ENCODE measurements at places on chromosomes 7 and 10.

- peak; percentile 77 for DNase-seq
Measured at GRCh38 chr10:17643339-17643754, 604 bp upstream of the STAM start.

DNA sequence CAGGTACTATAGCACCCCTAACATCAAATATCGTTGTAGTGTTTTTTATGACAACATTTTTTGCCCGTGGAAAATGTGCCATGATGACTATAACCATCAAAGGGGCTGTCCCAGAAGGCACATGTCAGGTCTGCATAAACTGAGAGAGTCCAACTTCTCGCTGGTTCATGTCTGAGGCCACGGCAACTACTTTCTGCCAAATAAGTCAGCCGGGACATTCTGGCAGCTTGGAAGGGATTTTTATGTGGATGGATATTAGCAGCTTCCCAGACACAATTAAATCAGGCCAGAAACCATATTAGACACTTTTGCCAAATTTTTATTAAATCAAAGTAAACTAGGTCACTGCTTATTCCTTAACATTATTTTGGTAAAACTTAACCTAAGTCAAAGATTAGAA lies 477.4 kb upstream of the FZD8 start:
- no peak for DNase-seq

DNA sequence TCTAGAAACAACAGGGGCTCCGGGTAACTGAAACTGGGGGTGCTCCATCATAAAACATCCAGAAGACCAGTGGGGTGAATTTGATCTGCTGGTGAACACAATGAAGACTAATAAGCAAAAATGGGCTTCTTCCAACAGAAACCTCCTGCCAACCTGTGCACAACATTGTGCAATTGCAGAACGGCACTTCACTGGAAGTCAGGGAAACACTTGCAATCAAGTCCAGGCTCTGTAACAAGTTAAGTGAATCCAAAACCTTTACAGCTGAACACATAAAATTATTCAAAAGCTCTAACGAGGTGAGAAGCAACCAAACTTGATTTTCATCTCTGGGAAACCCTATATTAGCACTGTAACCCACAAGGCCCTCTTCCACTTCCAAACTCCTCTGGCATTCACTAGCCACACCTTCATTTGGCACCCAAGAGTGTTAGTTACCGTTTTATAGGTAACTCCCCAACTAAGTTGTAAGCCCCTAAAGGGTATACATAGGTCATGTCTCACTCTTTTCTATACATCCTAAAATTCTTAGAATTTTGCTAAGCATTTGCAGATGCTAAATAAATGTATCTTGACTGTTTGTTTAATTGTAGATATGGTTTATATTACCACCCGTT lies 22.0 kb downstream of the IMMP2L start:
- DNase-seq = peak; percentile 15

DNA sequence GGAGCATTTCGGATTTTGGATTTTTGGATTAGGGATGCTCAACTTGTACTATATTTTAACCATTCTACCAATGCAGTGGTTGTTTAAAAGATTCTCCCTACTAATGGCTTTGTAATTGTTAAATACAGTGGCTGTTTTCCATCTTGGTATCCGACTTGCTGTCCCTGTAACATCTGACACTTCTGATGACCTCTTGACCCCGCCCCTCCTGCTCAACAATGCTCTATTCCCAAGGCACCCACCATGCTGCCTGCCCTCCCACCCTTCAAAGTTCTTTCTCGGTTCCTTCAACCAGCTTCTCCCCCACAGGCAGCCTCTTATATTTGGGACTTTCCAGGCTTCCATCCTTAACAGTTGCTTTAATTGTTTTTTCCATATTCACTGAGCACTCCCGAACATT lies 2.0 kb downstream of the PRTFDC1 start:
- no peak for DNase-seq

- DNase-seq = no peak
Measured at GRCh38 chr10:14609178-14609577, 165.5 kb downstream of the FAM107B start.

- no peak for DNase-seq
Measured at GRCh38 chr7:4836206-4836661, 25.6 kb downstream of the PAPOLB start.

GRCh38 chr10:22010973-22011408 lies 7.5 kb upstream of the DNAJC1 start:
- peak; percentile 13 for DNase-seq

DNA sequence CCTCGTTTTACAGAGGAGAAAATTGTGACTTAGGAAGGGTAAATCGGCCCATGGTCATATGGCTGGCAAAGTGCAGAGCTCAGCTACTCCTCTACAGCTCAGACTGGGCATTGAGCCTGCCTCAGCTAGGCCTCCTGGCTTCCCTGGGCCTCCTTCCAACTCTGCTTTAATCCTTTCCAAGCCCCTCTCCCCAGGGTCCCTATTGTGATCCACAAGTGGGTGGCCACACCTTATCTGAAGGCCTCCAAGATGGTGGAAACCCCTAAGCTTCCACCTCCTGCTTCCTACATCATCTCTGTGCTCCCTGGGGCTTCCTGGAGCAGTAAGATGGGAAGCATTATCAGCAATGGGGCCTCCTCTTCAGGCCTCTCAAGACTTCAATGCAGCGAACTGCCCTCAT lies 3.0 kb upstream of the LGI1 start:
- no peak for DNase-seq

DNA sequence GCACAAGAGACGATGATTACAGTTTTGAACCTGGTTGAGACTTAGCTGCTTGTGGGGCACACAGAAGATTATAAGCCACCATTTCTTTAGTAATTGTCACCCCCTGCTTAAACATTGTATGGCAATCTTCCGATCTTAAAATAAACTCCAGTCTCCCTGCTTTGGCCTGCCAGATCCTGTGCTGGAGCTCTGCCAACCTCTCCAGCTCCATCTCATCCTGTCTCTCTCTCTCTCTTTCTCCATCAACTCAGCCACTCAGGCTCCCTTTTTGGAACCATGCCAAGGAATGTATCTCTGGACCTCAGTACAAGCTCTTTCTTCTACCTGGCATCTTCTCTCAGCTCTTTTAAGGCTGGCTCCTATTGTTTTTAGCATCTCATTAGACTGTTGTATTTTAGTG lies 1053.2 kb downstream of the REEP3 start:
- DNase-seq = no peak

DNA sequence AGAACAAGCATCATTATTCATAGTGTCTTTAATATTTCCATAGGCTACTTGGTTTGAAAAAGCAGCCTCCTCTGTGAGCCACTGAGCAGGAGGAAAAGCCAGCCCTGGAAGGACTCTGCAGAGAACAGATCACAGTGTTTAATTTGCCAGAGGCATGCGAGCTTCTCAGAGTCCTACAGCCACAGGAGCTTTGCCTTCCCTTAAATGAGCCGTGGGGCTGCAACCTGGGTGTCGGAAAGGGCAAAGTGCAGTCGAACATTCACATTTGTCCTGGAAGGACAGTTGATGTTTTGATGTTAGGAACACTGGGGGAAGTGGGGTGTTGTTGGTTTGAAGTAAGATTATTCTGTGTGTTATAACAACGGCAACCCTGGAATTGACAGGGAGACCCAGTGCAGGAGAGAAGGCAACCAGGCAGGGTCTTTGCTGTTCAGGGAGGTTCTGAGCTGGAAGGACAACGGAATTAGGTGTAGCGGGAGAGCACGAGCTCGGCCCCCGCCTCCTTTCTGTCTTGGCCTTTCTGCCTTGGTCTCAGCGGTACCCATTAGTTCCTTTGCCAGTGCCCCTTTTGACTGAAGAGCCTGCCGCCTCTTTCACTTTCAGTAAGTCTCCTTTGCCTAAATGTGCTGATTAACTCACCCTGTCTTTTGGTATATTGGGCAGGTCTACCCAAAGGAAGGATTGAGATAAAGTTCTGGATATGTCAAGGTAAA lies 192.3 kb upstream of the PITRM1 start:
- no peak for DNase-seq

DNA sequence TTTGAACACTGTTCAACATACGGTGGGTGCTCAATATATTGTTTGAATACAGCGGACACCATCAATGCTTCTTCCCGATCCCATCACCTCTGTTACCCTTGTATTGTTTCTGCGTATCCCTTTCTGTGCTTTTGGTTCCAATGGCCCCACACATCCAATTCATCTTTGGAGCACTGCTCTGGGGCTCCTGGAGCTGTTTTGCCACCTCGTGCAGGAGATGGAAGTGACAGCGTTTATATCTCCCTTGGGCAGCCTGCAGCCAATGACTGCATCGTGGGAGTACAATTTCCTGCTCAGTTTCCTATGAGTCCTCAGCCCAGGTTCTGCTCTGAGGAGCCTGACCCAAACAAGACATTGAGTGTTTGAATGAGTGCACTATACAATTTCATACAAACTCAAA lies 50.2 kb upstream of the PIK3CG start:
- DNase-seq = no peak

DNA sequence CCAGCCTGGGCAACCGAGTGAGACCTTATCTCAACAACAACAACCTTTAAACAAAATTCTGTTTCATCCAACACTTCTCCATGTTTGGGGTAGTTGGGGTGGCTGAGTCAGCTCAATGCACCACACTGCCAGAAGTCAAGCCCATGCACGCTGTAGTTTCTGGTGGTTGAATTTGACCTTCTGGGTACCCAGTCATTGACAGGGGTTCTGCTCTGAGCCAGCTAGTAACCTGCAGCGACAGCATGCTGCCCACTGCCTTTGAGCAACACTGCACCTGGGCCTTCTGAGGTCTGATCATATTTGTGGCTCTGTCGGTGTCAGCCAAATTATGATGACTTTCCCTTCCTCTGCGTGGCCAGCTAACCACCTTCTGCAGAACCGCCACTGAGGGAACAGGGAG lies 84.6 kb upstream of the ZNF438 start:
- no peak for DNase-seq

GRCh38 chr10:88879534-88880281 lies at the start of gene STAMBPL1:
Gene STAMBPL1, plus strand, starts transcription at chr10:88880245. Its CDS starts 21,464 bp downstream, at chr10:88901709.
- DNase-seq = peak; percentile 15

GRCh38 chr7:92641921-92642511 lies 51.8 kb upstream of the FAM133B start:
- DNase-seq = no peak

GRCh38 chr10:125043841-125044658 lies 102.1 kb downstream of the ZRANB1 start:
- peak; percentile 71 for DNase-seq

- DNase-seq = no peak
Measured at GRCh38 chr10:123297175-123297574, 143.0 kb downstream of the BUB3 start.

DNA sequence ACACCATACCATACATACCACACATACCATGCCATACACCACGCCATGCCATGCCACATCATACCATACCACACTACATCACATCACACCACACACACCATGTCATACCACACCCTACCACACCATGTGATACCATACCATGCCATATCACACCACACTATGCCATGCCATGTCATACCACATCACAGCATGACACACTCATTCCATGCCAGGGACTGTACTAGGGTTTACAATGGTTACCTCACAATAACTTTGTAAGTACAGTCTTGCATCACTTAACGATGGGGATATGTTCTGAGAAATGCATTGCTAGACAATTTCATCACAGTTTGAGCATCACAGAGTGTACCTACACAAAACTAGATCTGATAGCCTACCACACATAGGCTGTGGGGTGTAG lies 14.5 kb downstream of the PYROXD2 start:
- DNase-seq = peak; percentile 74

DNA sequence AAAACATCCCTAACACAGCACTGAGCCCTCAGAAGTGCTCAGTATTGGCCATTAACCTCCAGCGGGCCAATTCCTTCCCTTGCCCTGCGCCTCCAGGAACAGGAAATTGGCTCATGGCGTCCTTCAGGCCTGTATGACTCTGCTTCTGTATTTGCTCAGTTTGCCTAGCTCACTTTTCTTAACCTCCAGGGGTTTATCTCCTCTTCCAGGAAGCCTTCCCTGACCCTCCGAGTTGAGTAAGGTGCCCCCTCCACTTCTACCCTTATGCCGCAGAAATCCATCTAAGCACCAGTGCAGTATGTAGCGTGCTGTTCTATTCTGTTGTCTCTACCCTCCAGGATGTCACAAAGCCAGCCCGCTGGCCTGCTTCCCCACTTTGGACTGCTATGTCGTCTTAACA lies 1.1 kb upstream of the SFXN4 start:
- DNase-seq = no peak

DNA sequence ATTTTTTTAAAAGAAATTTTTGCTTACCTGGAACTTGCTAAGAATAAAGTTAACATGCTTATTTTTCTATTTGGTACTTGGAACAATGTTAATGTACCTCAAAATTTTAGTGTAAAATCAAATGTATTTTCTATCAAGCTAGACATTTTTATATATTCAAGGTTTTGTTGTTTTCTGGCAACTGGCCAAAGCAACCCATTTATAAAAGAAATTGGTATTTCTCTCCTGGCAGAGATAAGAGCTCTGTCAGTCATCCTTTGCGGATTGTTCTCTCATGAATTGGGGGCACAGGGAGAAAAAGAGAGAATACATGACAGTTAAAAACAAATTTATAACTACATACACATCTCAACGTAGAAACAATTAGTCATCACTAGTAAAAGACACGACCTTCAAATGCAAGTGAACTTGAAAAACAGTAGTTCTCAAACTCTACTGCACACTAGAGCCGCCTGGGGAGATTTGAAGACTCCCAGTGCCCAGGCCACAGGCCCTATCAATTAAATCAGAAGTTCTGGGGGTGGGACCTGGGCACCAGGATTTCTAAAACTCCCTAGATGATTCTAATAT lies 152.4 kb upstream of the LAMB4 start:
- DNase-seq = no peak

GRCh38 chr10:59801171-59801570 lies 47.9 kb upstream of the MRLN start:
- no peak for DNase-seq

DNA sequence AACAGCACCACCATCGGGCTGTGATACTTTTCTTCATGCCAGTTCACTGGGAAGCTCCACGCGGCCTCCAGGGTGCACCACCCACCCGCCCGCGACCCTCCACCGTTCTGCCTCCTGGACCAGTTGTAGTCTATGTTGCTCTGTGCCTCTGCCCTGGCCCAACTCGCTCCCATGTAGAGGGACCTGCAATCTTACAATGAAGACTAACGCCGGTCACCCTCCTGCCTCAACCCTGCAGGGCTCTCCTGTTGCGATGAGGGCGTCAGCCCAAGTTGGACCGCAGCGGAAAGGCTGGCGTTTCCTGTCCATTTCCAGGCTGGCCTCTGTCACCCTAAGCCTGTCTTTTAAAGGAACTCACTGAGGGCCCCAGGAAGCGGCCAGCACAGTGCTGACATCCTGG lies 34.9 kb downstream of the IL15RA start:
- no peak for DNase-seq

GRCh38 chr10:75922435-75922834 lies 491.0 kb downstream of the LRMDA start:
- DNase-seq = peak; percentile 1

- DNase-seq = no peak
Measured at GRCh38 chr7:112963634-112964033, 123.0 kb downstream of the GPR85 start.

DNA sequence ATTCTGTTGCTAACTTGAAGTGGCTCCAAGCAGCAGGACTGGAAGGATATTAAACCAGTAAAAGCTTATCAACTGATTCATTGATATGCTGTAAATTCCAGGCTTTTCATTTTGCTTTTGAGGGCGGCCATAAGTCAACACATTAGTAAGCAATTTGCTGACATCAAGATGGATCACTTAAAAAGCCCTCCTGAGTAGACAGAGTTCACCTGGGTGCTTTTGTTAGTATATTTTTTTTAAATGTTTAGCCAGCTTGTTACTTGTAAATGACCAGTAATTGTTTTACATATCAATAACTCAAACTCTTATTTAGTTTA lies 26.5 kb downstream of the RNF32 start:
- DNase-seq = no peak

- no peak for DNase-seq
Measured at GRCh38 chr7:96284835-96285234, 37.1 kb downstream of the SLC25A13 start.

Data from fibroblast of gingiva (primary cell).